ENCODE measurements at places on chromosomes 11 and 22. TPM values are rescaled to one million over a fixed set of nuclear protein-coding genes. Genes with fewer than 3 reads are reported as not detected.

DNA sequence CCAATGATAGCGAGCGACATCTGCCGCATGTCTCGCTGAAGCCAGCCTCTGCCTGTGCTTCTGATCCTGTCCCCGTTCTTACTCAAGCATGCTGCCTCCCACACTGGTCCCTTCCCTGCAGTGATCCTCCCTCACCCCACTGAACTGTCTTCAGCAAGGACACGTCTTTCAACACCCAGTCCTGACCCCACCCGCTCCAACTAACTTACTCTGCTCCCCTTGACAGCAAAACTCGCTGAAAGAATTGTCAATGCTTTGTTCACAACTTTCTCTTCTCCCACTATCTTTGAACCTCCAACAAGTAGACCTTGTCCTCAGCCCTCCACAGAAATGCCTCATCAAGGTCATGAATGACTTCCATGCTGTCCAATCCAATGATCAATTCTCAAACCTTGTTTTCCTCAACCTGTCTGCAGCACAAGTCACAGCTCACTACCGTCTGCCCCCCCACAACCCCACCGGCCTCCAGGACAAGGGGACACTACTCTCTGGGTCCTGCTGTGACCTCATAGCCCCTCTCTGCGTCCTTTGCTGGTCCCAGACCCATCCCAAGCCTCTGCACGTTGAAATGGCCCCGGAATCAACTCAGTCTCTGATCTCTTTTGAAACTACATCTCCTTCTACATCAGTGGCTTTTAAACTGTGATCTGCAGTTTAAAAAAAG is 108.0 kb downstream of the MICAL3 start:
- no peak for DNase-seq

ADM2 gene
- polyA plus RNA-seq: 5.4 TPM

DNA sequence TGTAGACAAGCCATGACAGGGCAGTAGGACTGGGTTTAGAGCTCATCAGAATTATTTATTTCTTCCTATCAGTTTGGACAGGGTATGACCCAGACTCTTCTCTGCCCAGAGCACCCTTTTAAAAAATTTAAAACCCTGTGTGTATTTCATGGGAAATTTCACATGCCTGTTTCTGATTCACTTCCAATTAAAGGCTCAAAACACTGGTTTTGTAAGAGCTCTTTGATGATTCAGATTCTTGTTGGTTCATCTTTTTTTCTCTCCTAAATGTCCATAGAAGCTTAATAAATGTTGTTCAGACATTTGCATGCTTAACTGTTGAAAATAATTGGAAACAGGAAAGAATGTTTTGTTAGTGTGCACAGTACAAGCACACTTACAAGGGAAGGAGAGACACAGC is 13.8 kb downstream of the FLI1 start:
- DNase-seq: no peak

OSM gene
- polyA plus RNA-seq: not detected

DNA sequence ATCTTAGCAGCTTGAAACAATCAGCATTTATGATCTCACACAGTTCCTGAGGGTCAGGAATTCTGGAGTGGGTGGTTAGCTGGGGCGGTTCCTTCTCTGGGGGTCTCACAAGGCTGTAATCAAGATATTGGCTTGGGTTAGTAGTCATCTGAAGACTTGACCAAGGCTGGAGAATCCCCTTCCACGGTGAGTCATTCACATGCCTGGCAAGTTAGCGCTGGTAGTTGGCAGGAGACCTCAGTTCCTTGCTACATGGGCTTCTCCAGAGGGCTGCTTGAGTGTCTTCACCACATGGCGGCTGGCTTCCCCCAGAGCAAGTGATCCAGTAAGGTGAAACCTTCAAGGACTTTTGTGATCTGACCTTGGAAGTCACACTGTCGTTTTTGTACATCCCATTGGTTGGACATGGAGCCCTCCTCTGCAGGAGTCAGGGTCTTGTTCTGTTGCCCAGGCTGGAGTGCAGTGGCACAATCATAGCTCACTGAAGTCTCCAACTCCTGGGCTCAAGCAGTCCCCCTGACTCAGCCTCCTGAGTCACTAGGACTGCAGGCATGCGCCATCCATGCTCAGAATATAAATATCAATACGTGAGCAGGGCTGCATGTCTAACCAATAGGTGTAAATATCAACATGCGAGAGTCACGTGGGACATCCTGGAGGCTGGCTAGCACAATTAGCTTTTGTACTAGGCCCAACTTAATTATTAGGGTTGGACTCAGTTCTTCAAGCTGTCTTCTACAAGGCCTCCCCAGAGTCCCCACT is 7.2 kb upstream of the NIPSNAP1 start:
- DNase-seq: no peak

- no peak for DNase-seq
These were observed 15.1 kb downstream of the POU2AF1 start for GRCh38 chr11:111363985-111364384.

GRCh38 chr11:3009481-3009880 is 17.4 kb upstream of the NAP1L4 start:
- DNase-seq: no peak

DNA sequence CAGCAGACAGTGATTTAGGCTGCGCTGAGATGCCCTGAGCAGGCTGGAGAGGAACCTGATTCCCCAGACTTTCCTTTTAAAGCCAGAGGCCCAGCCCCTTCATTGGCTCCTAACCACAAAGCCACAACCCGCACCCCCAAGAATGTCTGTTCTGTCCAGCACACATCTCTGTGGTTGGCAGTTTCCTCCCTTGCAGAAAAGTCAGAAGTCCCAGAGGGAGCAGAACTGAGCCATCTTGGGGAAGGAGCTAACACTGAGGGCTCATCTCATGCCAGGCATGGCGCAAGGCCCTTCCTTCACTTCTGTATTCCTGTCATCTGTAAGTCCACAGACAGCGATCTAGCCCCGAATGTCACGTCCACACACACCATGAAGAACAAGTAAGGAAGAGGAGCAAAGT is 97.1 kb upstream of the SYT13 start:
- no peak for DNase-seq

DNA sequence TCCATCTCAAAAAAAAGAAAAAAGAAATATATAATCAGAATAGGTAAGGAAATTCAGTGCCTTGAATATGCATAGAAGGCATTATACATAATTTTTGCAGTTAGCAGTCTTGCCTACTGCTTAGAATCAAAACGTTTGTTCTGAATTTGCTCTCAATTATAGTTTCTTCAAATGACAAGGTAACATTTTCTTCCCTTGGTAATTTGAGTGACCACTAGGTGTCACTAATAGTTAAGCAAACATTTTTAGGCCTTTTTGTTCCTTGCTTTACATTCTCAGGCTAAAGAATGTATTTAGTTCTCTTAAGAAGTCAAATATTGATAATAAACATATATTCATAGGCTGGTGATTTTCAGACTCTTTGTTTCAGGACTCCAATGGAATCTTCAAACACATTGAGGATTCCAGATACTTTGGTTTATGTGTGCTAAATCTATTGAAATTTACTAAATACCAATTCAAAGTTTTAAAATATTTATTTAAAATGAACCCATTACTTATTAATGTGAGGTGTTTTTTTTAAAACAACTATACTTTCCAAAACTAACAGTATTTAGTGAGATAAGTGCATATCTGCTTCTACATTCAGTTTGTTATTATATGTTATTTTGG is 55.0 kb upstream of the DEPDC7 start:
- DNase-seq: peak; percentile 29

DNA sequence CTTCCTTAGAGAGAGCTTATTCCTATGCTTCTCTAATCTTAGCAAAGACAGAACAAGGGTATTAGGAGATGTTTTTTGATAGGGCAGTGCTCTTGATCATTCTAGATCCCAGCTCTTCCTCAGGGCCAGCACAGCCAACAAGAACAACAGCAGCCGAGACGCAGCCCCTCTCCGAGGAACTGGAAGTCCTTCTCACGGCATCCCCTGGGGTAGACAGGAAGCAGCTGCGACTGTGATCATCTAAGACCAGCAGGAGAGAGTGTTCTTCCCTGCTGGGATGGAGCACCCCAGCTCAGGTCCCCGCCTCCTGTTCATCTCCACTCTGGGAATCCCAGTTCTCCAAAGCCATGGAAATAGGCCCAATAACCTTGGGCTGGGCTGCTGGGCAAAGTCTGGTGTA is 29.6 kb downstream of the IRAG1 start:
- no peak for DNase-seq

- no peak for DNase-seq
These were observed 13.4 kb upstream of the P2RY2 start for GRCh38 chr11:73204711-73205121.

DNA sequence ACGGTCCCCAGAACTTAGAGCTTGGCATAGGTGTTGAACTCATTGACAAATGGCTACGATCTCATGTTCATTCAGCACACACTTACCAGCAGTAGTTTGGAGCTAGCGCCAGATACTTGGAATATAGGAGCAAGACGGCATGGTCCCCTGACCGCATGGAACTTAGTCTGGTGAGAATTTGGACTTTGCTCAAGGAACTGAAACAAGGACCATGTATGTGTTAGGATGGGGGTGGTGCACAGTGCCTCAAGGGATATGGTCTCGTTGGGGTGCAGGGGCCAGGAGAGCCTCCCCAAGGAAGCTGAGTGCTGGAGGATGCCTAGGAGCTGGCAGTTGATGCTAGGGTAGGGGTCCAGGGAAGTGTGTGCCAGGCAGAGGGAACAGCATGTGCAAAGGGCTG is 119.2 kb downstream of the KIAA1671 start:
- no peak for DNase-seq

WNT7B gene
- polyA plus RNA-seq: 9.7 TPM

UBQLNL gene
- polyA plus RNA-seq: 0.50 TPM

DNA sequence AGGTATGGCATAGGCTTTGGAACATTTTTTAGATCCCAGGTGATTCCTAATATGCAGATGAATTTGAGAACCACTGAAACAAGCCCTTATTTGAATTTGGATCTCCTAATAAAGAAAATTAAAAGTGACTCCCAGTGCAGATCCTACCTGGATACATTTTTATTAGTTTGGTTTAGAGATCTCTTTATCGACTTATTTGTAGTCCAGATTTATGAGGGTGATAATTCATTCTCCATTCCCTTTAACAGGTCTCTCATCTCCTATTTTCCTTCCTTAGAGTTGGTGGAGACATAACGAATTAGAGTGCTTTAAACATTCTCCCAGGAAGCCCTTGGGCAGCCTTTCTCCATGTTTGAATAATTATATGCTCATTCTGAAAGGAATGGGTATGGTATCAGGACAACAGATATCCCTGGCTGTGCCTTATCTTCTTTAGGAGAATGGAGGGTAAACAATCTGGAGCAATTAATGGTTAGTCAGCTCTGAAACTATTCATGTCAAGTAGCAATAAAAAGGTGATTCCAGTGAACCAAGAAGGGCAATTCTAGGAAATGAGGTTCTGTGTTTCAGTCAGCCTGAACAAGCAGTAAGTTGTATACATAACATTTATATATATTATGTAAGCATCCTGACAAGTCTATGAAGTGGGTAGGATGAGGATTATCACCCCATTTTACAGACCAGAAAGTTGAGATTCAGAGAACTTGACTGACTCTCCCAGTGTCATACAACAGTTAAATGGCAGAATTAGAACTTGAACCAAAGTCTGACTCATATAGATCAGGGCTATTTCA is 53.9 kb upstream of the RCE1 start:
- DNase-seq: no peak

FBLN1 gene
- 155 TPM for polyA plus RNA-seq

DNA sequence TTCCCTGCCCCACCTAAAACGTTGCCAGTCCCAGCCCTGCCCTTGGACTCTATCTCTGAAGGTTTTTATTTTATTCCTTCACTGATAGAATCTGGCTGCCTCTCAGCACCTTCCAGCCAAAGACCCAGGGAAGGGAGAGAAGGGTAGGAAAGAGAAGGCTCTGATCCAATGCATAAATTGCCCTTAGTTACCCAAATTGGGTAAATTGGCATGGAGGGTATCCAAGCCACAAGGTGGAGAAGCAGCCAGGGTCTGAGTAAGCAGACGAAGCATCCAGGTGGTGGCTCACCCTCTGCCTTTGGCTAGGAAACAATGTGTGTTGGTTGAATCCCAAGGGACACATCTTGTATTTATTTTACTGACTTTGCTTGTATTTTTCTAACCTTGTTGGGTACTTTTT is 89.0 kb downstream of the FEZ1 start:
- DNase-seq: no peak

NTM gene
- polyA plus RNA-seq: 80.3 TPM

- DNase-seq: no peak
These were observed 36.0 kb upstream of the LDLRAD3 start for GRCh38 chr11:35907648-35908431.

DNA sequence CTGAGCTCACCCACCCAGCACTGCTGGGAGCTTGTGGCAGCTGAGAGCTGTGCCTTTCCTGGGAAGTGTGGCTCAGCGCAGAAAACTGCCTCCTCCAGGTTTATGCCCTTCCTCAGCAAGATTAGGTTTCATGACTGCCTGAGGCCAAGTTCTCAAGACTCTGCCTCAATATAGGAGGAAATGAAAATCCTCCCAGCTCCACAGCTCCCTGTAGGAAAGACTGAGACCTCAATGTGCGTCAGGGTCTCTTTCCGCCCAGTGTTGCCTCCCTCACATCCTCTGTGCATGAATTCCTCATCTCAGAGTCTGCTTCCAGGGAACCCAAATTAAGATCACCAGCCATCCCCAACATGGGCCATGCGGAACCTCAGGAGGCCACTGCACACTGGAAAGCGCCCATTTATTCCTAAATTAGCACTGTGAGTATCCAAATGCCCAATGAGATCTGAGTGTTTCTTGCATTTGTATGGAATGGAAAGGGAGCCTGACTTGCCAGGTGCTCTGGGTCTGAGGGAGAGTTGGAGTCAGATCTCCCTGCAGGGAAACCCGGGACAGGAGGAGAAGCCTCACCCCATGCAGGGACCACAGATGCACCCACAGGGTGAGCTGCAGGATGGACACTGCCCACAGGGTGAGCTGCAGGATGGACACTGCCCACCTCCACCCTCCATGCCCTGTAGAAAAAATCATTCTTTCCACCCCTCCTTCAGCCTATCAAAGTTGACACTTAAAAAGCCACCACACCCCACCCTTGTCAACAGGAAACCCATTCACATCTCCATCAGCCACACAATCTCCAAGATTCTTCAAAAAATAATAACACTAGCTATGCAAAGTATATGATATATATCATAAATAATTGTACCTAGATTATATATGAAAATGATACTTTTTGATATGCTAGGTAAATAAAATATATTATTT is 97.4 kb upstream of the IGLL5 start:
- no peak for DNase-seq
